ENCODE measurements at places on chromosomes 3 and 15.

- DNase-seq, result no peak
These were observed 31.0 kb upstream of the PDE8A start for GRCh38 chr15:84950570-84951111.

- DNase-seq, result no peak
These were observed 126.5 kb upstream of the GRM7 start for GRCh38 chr3:6734395-6734746.

DNA sequence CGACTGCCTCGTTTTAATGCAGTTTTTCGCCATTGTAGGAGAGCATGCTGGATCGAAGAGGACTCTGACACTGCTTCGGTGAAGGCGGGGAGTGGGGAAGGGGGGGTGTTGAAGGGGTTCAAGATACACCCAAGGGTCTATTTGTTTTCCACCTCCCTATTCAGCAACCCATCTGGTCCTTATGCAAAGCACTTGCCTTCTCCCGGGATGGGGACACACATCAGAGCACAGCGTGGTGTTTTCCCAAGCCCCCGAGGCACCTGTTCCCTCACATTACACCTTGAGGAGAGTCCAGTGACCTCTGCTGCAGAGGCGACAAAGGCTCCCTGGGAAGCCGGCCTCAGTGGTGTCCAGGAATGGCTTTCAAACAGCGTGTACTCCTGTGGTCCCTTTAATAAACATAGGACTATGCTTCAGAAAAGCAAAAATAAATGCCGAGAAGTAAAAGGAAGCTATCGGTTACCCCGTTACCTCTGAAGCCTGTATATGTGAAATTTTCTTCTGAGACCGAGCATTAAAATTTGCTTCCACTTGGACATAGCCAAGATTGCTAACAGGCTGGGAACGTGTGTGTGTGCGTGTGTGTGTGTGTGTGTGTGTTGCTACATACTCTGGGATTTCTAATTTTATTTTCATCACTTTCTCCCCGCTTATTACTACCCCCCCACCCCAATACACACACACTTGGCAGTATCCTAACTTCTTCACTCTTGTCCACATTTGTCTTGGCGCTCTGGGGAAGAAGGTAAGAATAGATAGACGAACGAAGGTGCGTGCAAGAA lies 53.2 kb downstream of the CCDC54 start:
- DNase-seq, result no peak

- no peak for DNase-seq
These were observed 517.3 kb downstream of the MECOM start for GRCh38 chr3:169146179-169146665.

GRCh38 chr3:73398084-73398483 lies 226.7 kb downstream of the PDZRN3 start:
- no peak for DNase-seq

DNA sequence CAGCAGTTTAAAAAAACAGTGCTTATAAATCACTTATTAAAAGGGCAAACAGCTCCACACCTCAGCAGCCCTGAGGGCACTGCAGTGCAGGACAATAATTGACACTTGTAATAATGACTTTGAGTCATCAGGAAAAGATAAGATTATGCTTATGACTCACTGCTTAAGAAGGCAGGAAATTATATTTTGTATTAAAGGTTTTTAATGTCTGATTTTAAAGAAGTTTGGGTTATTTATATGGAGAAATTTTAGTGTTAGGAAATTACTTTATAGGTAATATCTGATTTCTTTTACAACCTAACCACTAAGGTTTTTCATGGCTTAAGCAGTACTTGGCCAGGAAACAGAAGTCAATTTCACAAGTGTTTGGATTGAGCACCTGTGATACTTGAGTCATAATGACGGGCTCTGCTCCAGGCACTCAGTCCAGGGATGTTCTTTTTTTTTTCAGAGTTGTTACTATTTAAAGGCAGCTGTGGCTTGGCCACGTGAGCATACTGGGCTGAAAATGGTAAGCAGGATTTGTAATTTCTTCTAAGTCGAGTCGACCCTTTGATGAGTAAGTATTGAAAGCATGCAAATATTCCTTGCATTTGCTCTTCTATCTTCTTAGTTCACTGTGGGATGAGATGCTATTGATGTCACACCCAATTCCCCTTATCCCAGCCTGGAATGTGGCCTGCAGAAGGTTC lies 21.6 kb upstream of the SLC6A20 start:
- DNase-seq, result no peak

DNA sequence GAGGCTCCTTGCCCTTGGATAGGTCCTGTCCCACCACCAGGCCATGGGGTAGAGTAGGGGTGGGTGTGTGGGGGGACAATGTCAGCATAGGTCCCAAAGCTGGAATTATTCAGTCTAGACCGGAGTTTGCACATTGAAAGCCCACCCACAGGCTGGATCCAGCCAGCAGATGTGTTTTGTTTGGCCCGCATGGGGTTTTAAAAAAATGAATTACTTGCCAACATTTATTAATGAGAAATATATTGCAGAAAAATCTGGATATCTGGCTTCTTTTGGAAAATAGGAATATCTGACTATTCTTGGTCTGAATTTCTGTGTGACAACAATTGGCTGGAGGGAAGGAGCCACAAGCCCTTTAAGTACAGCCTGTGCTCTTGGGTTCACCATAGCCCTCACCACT lies 17.3 kb upstream of the LRIG1 start:
- DNase-seq, result no peak

DNA sequence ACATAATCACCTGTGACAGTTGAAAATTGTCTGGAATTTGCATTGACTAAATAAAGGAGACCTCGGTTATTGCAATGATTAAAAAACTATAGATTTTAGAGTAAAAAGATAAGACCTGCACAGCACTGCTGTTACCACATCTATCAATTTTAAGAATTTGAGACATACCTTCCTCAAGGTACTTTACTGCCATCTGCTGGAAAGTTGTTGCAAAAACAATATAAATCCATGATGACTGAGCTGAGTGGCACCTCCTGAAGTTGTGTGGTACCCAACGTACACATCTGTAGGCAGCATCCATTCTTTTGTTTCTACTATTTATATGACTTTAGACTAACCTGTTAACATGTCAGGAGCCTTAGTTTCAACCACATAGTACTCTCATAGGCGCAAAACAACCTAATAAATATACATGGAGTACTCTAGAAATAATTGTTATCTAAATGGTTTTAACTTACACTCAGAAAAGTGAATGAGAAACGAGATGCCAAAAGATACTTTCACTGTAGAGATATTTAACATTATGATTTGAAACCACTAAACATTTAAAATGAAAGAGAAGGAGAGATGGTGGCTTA lies 106.7 kb downstream of the GHSR start:
- peak; percentile 9 for DNase-seq

GRCh38 chr3:8189051-8189450 lies 312.6 kb upstream of the LMCD1 start:
- DNase-seq, result no peak

DNA sequence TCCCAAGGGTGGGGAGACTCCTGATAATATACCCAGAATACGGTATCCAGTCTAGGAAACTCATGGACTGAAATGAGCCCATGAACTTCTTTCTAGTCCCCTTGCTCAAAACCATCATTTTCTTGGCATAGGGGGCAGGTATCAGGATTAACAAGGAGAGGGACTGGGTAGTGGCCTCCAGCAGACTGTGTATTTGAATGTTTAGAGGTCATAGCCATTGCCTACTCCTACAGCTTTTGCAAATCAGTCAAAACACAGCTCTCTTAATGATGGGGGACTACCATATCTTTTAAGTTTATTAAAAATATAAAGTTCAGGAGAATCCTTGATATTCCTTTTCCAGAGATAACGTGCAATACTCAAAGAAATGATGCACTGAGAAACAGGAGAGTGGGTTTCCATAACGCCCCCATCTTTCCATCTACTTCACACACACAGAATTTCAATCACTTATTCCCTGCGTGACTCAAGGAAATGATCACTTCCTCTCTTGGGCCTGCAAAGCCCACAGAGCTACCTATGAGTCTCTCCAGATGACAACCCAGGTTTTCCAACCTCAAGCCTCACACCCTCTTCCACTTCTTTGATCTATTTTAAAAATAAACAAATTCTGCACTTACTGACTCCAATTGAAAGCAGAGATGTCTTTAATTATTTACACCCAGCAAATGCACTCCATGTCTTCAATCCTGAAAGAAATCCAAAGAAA lies 584.0 kb upstream of the LMCD1 start:
- DNase-seq, result peak; percentile 48

DNA sequence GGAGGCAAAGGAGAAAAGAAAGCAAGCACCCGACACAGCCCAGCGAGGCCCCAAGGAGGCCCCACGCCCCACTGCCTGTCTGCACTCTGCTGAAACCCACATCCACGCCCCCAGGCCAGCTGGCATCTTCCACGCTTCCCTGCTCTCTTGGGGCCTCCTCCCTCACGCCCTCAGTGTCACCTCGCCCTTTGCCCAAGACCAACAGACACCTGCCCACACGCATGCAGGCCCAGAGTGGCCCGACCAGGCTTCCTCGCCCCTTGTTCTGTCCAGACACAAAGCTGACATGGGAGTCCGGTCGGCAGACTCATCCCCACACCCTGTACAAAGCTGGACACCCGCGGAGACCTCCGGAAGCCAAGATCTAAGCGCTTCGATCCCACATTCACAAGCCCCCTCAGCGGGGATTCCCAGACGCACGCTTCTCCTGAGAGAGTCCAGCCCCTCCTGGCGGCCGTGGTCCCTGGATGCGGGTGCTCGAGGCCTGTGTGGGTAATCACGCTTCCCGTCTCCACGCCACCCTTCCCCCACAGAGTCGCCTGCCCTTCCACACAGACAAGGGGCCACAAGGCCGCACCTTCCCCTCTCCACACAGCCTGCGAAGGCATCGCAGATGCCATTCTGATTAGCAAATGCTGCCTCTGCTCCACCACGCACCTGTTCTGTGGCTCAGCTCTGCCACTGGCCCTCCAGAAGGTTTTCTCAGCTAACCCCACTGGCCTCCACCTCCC lies 176.6 kb downstream of the XXYLT1 start:
- DNase-seq, result no peak

DNA sequence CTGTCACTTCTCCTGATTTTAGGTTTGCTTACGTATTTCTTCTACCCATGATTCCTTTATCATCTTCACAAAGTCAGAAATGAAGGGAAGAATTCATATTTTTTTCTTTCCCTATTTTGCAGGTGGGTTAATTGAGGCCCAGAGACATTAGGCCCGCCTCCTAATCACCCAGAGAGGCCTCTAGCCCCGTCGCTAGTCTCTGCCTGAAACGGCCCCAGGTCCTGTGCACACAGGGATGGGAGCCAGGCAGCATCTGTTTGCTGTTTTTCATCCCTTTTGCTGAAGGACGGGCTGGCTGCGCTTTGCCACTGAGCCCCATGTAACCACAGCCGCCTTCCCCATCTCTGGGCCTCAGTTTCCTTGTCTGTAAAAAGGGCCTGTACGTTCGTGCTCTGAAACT lies 135.9 kb downstream of the FBLN2 start:
- DNase-seq, result no peak

- DNase-seq, result no peak
These were observed 81.9 kb downstream of the PPARG start for GRCh38 chr3:12370758-12371157.

DNA sequence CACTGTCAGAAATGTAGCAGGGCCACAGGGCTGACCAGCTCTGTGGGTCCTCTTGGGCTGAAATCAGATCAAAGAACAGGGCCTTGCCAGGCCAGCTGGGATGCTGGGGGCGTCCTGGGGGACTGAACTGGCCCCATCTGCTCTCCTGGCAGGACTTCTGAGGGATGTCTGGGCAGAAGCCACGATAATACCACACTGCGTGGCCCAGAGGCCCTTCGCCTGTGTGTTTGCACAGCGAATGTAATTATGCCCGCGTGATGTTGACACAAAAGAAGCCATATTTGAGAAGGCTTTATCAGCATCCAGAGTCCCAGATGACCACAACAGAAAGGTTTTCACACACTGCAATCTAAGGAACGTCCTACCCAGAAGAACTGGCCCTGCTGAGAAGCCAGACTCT lies 174.0 kb downstream of the RAB11A start:
- no peak for DNase-seq

DNA sequence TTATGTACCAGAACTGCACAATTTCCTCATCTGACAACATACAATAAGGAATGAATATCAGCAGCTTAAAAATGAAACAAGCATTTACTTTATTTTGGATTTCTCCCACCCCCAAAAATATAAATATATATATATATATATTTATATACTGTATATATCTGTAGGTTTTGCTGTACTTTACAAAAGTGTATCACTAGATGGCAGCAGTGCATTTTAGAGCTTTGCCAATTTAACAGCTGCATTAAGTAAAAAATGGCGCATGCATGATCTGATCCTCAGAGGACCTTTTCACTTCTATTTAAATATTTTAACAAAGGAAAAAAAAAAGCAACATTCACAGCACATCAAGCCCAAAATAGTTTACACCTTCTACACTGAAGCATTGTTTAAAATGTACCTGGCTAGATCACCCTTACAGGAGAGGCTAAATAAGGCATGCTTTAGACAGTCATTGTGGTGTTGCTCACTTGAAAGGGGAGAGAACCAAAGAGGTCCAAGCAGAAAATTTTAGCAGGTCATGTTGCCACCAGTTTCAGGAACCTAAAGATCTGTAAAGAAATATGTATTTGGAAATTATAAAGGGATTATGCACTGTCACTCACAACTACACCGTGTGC lies 72.6 kb downstream of the NPTN start:
- DNase-seq, result peak; percentile 14

- no peak for DNase-seq
These were observed 70.8 kb downstream of the EFCAB12 start for GRCh38 chr3:129357616-129358015.

- no peak for DNase-seq
These were observed 292.3 kb upstream of the CADM2 start for GRCh38 chr3:84666468-84666867.

- DNase-seq, result no peak
These were observed 43.6 kb downstream of the SEMA5B start for GRCh38 chr3:122984007-122984406.

DNA sequence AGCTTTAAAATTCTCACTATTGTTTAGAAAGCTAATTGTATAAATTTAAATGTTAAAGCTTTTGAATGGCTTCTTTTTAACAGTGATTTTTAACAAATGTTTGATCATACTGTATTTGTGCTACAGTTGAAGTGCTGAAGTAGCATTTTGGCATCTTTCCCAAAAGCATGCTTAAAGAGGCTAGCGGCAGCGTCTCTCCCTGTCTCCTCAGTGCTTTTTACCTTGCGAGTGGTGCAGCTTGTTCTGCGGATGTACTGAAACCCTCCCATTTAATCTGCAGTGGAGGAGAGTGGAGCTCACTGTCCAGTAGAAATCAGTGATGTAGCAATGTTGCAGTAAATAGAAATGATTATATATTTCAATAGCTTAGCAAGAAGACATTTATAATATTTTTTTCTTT lies 43.7 kb downstream of the LRRC49 start:
- DNase-seq, result no peak

DNA sequence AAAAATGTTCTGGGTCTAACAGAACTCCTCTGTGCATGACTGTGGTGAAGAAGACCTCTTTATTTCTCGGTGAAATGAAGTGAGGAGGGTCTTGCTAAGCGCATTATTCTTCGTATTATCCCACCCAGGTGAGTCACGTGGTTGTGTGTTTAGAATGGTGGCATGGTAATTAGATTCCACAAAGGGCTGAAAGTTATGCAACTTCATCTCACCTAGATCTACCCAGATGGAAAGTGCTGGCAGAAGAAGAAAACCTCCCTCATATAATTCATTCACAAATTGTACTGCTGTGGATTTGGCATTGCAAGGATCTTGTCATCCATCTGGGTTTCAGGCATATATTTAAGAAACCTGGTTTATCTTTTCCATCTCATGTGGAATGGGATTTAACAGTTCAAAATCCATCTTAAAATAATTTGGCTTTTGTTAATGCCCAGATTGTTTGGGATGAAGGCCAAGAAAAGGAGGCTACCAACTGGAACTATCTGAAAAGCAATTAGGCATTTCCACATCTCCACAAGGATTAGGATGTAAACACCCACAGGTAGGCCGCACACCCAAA lies 175.3 kb downstream of the PLCL2 start:
- no peak for DNase-seq
